NCI-H446 treated with DMSO at 0.1 percent for 48 hours (cell line): ENCODE measurements at places on chromosomes 2 and 18.

DNA sequence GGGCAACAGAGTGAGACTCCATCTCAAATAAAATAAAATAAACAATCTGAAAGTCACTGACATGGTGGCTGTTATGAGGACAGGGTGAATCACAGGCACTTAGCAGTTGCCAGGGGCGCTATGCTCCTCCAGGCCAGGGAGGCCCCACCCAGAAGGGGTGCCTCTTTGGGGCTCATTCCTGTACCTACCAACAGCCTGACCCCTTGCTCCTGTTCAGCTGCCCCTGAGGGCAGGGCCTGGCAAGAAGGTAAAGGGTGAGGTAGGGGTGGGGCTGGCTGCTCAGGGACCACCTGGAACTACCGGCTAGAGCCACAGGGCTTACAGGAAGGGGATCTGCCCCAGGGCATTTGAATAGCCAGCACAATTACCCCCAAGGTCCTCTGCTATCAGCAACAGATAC lies 60.3 kb downstream of the INPP5D start:
- no peak for DNase-seq

DNA sequence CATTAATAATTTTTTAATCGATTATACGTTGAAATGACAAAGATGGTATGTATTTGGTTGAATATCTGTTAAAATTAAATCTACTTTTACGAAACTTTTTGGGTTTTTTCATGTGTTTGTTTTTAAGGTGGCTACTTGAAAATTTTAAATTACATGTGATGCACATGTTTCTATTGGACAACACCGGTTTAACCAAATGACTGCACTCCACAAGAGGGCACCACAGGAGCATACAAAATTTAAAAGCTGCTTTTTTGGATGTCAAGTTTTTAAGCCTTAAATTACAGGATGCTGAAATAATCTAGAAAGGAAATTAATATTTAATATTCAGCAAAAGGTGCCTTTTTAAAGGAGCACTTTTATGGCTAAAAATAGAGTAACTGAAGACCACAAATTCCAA lies 98.7 kb downstream of the ACVR1 start:
- DNase-seq: peak; percentile 19

GRCh38 chr2:143600116-143600515 lies 470.9 kb downstream of the ARHGAP15 start:
- DNase-seq: no peak

GRCh38 chr2:195279840-195280427 lies 377.1 kb upstream of the SLC39A10 start:
- peak; percentile 98 for DNase-seq
